Activated CD4-positive, alpha-beta T cell treated with anti-CD3 and anti-CD28 coated beads for 36 hours (primary cell): ENCODE measurements at places on chromosomes 7 and 10. TPM values are rescaled to one million over a fixed set of nuclear protein-coding genes. Genes with fewer than 3 reads are reported as not detected.

DNA sequence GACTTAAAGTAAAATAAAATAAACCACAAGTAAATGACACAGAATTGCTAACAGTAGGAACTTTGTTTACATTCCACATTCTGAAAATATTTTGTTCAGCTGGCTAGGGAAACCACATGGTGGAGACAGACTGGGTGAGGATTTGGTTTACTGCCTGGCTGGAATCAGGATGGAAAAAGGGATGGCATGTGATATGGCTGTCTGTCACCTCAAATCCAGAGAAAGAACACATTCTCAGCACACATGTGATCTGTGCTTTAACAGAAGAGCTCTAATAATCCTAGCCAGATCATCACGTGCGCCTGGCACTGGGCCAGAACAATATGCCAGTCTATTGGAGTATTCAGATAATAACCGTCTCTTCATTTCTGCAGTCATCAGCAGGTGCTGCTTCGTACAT, 90.9 kb upstream of the PIP4K2A start:
- H3K36me3 ChIP-seq: no peaks in the 10 kb centered on the region
- no peaks in the 10 kb centered on the region for H3K4me1 ChIP-seq
- H3K4me3 ChIP-seq: no peak overlapping the region
- no peak for DNase-seq
- no peaks in the 10 kb centered on the region for H3K27me3 ChIP-seq

DNA sequence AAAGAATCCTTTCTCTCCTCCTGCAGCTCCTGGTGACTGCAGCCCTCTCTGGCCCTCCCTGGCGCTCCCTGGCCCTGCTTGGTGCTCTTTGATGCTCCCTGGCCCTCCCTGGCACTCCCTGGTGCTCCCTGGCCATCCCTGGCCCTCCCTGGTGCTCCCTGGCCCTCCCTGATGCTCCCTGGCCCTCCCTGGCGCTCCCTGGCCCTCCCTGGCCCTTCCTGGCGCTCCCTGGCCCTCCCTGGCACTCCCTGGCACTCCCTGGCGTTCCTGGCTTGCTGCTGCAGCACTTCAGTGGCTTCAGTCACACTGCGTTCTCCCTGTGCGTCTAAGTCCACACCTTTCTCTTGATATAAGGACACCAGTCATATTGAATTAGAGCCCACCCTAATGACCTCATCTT, 15.2 kb upstream of the FGFR2 start:
- DNase-seq: no peak
- H3K36me3 ChIP-seq: no peaks in the 10 kb centered on the region
- H3K27me3 ChIP-seq: peaks cover 11% of the 10 kb centered on the region
- H3K27ac ChIP-seq: no peak overlapping the region

DNA sequence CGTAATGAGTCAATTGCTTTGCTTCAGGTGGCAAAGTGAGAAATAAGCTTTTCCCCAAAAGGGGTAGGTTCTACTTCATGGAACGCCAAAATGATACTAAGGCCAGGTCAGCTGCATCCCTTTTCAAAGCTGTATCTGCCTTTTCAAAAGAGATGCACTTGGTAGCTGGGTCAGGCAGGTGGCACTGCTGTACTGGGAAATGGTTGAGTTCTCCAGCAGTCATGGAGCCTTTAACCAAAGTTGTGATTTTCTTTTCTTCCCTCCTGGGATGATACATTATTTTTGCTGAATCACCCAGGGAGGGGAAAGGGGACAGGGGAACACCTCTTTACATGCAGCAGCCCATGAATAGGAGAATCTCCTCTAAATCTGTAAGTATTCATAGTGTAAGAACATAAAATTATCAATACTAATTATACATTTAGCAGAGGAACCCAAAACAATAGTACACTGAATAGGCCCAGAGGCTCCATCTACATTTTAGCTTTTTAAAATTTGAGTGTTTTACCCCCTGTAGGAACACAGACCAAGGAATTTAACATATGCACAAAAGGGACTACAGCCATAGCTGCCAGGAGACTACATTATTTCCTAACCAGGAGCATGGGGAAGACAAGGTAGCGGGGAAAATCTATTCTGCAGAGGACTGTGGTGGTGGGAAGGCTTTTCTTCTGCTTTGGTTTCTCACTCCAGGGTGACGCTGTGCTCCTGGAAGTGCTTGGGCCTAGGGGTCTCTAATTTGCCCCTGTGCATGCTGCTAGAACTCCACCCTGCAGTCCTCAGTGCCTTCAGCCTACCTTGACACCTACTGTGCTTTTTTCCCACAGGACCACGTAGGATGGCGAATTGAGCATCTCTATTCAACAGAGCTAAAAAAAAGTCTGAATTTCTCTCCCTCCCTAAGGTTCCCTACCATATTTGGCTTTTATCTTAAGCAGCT, 6.4 kb upstream of the GPR22 start:
- H3K36me3 ChIP-seq: no peaks in the 10 kb centered on the region
- H3K27ac ChIP-seq: no peak overlapping the region
- H3K27me3 ChIP-seq: no peaks in the 10 kb centered on the region
- peak; percentile 65 for DNase-seq
- H3K4me1 ChIP-seq: no peaks in the 10 kb centered on the region

DNA sequence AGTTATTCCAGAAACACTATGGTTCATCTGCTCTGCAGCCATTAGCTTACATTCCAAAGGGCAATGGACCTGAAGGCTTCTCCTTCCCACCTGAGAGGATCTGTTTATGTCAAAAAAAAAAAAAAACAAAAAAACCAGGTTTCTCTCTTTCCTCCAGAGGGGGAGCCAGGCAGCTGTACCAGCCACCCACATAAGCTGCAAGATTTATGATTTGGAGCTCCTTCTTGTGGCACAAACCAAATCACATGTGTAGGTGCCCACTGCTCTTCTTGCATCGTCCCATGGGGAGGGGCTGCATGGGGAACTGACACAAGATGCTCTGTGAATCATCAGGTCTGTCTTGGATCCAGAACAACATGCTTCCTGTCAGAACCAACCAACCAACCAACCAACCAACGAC, 231.6 kb upstream of the IGFBP3 start:
- H3K36me3 ChIP-seq: no peaks in the 10 kb centered on the region
- no peak overlapping the region for H3K27ac ChIP-seq
- no peak overlapping the region for H3K4me3 ChIP-seq
- DNase-seq: no peak
- H3K4me1 ChIP-seq: no peaks in the 10 kb centered on the region

- H3K36me3 ChIP-seq: peaks cover 28% of the 10 kb centered on the region
- H3K4me3 ChIP-seq: no peak overlapping the region
- peaks cover 77% of the 10 kb centered on the region for H3K4me1 ChIP-seq
- DNase-seq: no peak
- no peaks in the 10 kb centered on the region for H3K27me3 ChIP-seq
These were observed 50.8 kb downstream of the VOPP1 start for GRCh38 chr7:55521512-55521911.

- DNase-seq: no peak
- H3K36me3 ChIP-seq: peaks cover 55% of the 10 kb centered on the region
- H3K4me3 ChIP-seq: no peak overlapping the region
- H3K27me3 ChIP-seq: no peaks in the 10 kb centered on the region
- no peaks in the 10 kb centered on the region for H3K4me1 ChIP-seq
These were observed 13.4 kb downstream of the RPP30 start for GRCh38 chr10:90885176-90885575.

GRCh38 chr7:76310102-76310957, 7.9 kb downstream of the HSPB1 start:
- H3K27ac ChIP-seq: no peak overlapping the region
- H3K36me3 ChIP-seq: no peaks in the 10 kb centered on the region
- peaks cover 4% of the 10 kb centered on the region for H3K4me1 ChIP-seq
- no peaks in the 10 kb centered on the region for H3K27me3 ChIP-seq

DNA sequence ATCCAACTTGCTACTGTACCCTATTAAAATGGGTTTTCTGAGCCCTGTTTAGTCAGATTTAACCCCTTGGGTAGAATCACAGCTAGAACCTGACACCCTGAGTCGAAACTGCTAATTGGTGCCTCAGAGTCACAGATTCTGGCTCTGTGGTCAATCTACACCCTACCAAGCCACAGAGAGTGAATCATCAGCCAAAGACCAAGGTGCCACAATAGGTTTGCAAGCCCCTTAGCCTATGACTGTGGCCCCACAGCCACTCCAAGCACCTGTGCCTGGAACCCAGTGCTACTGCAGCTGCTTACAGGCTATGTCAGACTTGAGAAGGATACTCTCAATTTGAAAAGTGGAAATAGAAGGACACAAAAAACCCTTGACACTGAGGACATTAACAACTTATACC, 202.8 kb upstream of the KCND2 start:
- H3K4me3 ChIP-seq: no peak overlapping the region
- H3K27me3 ChIP-seq: no peaks in the 10 kb centered on the region
- H3K36me3 ChIP-seq: no peaks in the 10 kb centered on the region
- DNase-seq: no peak
- H3K4me1 ChIP-seq: no peaks in the 10 kb centered on the region

DNA sequence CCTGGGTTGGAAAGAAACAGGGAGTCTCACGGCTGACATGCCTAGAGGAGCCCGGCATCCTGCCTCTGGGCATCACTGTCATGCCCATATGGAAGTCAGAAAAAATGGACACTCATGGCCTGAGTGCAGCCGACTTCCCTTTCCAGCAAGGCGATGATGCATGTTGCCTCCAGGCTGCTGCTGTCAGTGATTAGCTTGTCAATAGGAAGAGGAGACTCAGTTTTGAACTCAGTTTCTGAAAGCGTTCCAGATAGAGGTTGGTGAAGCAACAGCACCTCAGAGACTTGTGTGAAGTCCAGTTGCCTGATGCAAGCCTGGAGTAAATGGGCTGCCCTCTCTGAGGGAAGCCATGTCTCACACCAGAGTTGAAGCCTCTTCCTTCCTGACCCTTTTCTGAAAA, 148.4 kb downstream of the TPST1 start:
- H3K4me1 ChIP-seq: no peaks in the 10 kb centered on the region
- H3K27me3 ChIP-seq: no peaks in the 10 kb centered on the region
- no peaks in the 10 kb centered on the region for H3K36me3 ChIP-seq
- H3K4me3 ChIP-seq: no peak overlapping the region
- no peak overlapping the region for H3K27ac ChIP-seq

GRCh38 chr7:73995330-73995729, 32.6 kb upstream of the ELN start:
- H3K27ac ChIP-seq: no peak overlapping the region
- H3K27me3 ChIP-seq: no peaks in the 10 kb centered on the region
- no peak for DNase-seq
- H3K4me3 ChIP-seq: no peak overlapping the region
- H3K36me3 ChIP-seq: no peaks in the 10 kb centered on the region

GRCh38 chr7:36205803-36206202, 52.7 kb downstream of the EEPD1 start:
- no peak overlapping the region for H3K4me3 ChIP-seq
- peaks cover 56% of the 10 kb centered on the region for H3K4me1 ChIP-seq
- DNase-seq: no peak
- H3K36me3 ChIP-seq: no peaks in the 10 kb centered on the region

GRCh38 chr7:1225441-1226185, 7.1 kb upstream of the UNCX start:
- H3K27me3 ChIP-seq: peaks cover 49% of the 10 kb centered on the region
- no peak overlapping the region for H3K4me3 ChIP-seq
- H3K4me1 ChIP-seq: no peaks in the 10 kb centered on the region

DNA sequence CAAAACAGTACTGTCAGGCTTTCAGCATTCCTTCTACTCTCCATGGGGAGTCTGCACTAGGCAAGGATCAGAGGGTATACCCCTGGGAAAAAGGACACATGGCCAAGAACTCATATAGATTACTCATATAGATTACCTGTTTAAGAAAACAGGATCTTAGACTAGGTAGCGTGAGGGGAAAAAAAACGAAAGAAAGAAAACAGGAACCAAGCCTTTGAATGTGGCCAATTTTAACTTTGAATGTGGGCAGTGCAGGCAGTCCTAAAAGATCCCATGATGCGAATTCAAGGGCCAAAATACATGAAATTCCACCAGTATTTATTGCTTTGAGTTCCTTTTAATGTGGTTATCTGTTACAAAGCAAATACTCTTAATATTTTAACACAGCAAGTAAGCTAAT, 108.6 kb upstream of the TAC1 start:
- H3K27ac ChIP-seq: no peak overlapping the region
- no peaks in the 10 kb centered on the region for H3K4me1 ChIP-seq
- H3K4me3 ChIP-seq: no peak overlapping the region
- H3K27me3 ChIP-seq: peaks cover 6% of the 10 kb centered on the region

GRCh38 chr10:132827423-132827789, 41.5 kb upstream of the NKX6-2 start:
- DNase-seq: no peak
- H3K4me3 ChIP-seq: no peak overlapping the region
- H3K27me3 ChIP-seq: peaks cover 3% of the 10 kb centered on the region
- H3K27ac ChIP-seq: no peak overlapping the region
- no peaks in the 10 kb centered on the region for H3K4me1 ChIP-seq
- no peaks in the 10 kb centered on the region for H3K36me3 ChIP-seq

GRCh38 chr7:158228131-158228530, 359.5 kb downstream of the PTPRN2 start:
- DNase-seq: no peak
- no peak overlapping the region for H3K27ac ChIP-seq
- no peaks in the 10 kb centered on the region for H3K4me1 ChIP-seq
- no peak overlapping the region for H3K4me3 ChIP-seq
- no peaks in the 10 kb centered on the region for H3K36me3 ChIP-seq
- H3K27me3 ChIP-seq: peaks cover 12% of the 10 kb centered on the region

DNA sequence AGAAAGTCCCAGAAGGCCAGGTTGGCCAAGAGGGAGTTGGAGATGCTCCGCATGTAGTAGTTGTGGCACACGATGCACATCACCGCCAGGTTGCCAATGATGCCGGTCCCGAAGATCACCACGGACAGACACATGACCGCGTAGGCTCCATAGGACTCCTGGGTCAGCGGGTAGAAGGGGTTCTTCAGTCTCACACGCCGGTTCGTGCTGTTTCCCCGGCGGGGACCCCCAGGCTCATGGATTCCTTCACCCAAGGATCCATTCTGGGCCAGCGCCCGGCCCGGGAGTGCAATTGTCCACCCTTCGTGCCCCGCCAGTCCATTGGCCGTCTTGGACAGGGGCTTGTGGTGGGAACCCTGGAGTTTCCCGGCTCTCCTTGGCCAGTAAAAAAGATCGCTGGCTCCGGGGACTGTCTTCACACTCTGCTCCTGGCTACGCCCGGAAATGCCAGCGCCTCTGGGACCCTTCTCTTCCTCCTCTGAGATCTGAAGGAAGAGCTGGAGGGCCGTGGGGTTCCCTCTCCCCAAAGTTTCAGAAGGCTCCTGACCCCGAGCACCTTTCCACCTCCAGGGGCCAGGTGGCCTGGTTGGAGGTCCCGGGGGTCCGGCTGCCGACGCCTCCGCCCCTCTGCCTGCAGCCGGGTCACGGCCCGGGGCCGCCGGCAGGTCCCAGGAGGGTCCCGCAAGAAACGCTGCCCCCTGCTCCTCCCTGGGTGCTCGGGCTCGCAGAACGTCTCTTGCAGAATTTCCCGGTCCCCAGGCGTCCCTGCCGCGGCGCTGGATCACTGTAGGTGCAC, 1.3 kb downstream of the GPR37 start:
- peaks cover 42% of the 10 kb centered on the region for H3K27me3 ChIP-seq
- peak overlapping the region; percentile 67 for H3K4me3 ChIP-seq
- H3K4me1 ChIP-seq: peaks cover 13% of the 10 kb centered on the region
- H3K36me3 ChIP-seq: no peaks in the 10 kb centered on the region
- DNase-seq: no peak

GFRA1 gene
- 0.09 TPM for total RNA-seq

MRLN gene
- total RNA-seq: not detected

TMEM130 gene
- not detected for total RNA-seq
